ENCODE measurements at places on chromosomes 4 and X. TPM values are rescaled to one million over a fixed set of nuclear protein-coding genes. Genes with fewer than 3 reads are reported as not detected.

UCP1 gene
- 0.07 TPM for total RNA-seq

RASGEF1B gene
- total RNA-seq = 0.05 TPM

CNKSR2 gene
- 2.2 TPM for total RNA-seq

PRAF2 gene
- 50.9 TPM for total RNA-seq

P2RY4 gene
- total RNA-seq = not detected

ASMTL gene
- total RNA-seq = 19.5 TPM

HAND2 gene
- total RNA-seq = 0.55 TPM

ATP2B3 gene
- total RNA-seq = 0.13 TPM

CENPI gene
- 15.7 TPM for total RNA-seq

DNAAF6 gene
- total RNA-seq = not detected
